ENCODE measurements at places on chromosomes 2 and 18.

DNA sequence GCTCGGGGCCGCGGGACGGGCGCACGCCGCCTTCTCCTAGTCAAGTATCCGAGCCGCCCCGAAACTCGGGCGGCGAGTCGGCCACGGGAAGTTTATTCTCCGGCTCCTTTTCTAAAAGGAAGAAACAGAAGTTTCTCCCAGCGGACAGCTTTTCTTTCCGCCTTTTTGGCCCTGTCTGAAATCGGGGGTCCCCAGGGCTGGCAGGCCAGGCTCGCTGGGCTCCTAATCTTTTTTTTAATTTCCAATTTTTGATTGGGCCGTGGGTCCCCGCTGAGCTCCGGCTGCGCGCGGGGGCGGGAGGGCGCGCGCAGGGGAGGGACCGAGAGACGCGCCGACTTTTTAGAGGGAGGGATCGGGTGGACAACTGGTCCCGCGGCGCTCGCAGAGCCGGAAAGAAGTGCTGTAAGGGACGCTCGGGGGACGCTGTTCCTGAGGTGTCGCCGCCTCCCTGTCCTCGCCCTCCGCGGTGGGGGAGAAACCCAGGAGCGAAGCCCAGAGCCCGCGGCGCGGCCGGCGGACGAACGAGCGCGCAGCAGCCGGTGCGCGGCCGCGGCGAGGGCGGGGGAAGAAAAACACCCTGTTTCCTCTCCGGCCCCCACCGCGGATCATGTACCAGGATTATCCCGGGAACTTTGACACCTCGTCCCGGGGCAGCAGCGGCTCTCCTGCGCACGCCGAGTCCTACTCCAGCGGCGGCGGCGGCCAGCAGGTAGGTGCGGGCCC, 617 bp downstream of the FOSL2 start:
- no peak for DNase-seq

DNA sequence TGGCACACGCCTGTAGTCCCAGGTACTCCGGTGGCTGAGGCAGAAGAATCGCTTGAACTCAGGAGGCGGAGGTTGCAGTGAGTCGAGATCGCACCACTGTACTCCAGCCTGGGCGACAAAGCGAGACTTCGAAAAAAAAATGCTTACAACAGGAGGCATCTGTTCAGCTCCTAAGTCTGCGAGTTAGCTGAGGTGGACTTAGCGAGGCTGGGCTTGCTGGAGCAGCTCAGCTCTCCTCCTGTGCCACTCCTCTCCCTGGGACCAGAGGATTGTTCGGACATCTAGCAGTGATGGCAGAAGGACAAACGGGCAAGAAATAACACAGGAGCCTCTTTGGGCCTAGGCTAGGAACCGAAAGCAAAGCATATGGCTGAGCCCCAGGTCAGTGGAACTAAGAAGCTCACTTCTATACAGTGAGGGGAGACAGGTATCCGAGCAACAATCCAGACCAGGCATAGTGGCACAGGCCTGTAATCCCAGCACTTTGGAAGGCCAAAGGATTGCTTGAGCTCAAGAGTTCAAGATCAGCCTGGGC, 260.1 kb downstream of the GLI2 start:
- DNase-seq: no peak

DNA sequence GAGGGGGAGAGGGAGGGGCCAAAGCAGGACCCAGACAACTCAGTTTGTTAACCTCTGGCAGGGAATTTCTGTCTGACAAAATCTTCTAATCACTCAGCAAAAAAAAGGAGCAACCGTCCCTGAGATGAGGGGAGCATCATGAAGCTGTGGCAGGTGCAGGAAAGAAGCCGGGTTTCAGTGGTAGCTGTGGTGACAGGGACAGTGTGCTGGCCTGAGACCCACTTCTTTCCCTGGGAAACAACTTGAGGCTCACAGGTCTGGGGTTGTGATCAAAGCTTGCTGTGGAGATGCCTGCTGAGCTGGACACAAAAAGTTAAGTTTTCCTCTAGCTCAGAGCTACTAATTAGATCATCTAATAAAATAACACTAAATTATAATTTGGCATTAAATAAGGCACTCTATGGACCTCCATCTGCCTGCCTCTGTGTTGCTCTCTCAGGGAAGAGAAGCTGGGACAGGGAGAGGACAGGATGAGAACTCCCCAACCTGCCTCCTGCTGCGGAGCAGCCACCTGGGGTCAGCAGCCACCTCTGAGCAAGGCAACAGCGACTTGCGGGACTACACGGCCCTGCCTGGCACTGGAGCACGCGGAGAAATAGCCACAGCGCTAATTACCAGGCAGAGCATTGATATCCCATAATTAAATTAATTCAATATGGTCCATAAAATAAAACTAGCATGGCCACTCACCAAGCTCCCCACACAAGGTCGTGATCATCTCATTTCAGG, 104.6 kb upstream of the TEX51 start:
- no peak for DNase-seq

DNA sequence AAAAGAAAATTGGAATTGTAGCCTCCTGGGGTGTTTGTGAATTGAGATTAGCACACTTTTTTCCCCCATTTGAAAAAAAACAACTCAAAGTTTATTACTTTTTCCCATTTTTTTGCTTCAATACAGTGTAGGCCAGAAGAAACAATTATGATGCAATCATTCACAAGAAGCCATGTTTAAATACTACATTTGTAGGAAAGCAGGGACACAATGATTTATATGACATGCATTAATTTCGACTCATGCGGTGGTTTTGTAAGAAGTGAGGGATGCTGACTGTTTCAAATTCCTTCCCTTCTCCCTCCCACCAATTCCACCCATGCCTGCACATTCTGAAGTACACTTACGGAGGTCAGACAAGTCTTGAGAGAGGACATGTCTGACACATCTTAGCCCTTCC, 774.2 kb upstream of the FSHR start:
- DNase-seq: no peak

- DNase-seq: no peak
These were observed 306.6 kb upstream of the SOX11 start for GRCh38 chr2:5385596-5385995.

GRCh38 chr2:151002959-151003600, 258.6 kb downstream of the RBM43 start:
- no peak for DNase-seq

- no peak for DNase-seq
These were observed 82.4 kb downstream of the RBMS1 start for GRCh38 chr2:160411167-160411566.

DNA sequence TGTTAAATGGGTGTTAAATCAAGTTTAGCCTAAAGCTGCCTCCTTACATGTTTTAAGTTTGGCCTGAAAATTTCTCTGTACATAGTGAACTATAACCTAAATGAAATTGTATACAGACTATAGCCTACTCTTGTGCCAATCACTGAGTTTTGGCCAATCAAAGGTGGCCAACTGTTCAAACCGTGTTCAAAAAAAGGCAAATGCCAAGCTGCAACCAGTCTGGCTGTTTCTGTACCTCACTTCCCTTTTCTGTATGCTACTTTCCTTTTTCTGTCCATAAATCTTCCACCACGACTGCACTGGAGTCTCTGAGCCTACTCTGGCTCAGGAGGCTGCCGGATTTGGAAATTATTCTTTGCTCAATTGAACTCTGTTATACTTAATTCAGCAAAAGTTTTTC, 121.0 kb downstream of the SPOPL start:
- no peak for DNase-seq

DNA sequence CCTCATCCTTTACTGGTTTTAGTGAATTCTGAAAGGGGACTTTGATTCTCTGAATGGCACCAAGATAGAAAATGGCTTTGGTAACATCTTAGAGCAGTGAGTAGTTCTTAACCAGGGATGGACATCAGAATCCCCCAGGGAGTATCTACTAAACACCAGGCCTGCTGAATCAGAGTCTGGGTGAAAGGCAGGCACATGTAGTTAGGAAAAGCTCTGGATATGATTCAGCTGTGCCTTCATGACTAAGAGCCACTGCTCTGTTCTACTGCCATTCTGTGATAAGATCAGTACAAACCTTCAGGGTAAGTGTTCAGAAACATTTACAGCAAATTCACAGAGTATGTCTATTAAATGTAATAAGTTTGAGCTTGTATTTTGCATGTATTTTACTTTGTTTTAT, 46.2 kb upstream of the B3GNT2 start:
- peak; percentile 51 for DNase-seq

DNA sequence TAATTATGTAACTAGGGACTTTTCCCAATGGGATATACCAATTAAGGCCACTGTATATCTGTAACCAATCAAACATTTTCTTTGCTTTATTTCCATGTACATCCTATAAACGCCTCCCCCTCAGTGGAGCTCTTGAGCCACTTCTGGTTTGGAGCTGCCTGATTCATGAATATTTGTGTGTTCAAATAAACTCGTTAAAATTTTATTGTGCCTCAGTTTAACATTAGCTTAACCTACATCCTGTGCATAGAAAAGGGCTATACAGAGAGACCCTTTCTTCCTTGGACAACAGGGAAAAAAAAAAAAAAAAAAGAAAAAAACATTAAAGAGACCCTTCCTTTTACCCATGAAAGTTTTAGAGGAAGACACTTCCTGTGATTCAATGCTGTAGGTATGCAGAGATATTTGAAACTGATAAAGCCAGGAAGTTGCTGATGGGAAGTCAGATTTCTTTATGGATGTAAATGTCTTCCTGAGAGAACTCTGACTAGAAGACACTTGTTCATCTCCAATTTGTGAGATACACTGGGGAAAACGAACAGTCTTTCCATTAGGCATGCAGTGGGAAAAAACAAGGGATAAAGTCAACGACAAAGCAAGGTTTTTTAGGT, 614.6 kb upstream of the SOX11 start:
- DNase-seq: no peak

GRCh38 chr2:26901326-26902183, 53.6 kb downstream of the DPYSL5 start:
- DNase-seq: no peak

DNA sequence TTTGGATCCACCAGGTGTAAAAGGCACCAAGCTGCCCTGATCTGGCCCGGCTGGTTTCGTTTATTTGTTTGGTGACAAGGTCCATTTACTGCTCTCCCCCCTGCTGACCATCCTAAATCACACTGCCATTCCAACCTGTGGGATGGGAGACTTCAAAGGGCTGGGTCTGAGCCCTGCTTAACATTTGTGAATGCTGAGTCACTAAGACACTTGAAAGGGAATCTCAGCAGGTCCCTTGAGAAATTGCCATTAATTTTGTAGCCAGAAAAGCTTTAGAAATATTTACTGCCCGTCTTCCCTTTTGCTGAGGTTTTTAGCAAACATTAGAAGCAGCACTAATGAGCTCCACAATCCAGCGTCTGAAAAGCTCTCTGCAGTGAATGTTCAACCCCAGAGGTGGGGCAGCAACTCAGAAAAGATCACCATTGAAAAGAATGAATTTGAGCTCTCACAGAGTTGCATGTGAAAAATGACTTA, 133.8 kb downstream of the ARL4C start:
- no peak for DNase-seq

DNA sequence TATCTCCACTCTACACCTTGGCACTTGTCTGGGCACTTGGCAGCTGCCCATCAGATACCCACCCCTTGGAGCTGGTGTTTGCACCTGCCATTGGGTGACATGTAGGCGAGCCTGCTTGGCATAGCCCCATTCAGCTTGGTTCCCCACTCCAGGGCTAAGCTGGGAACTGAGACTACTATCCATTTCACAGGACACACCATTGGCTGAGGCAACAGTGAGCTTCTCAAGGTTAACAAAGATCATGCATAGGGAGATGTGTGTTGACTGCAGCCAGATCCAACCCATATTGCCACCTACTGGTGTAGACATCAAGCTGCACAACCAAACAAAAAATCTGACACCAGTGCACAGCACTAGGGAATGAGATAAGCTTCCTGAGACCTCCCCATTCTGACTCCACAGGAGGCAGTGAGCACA, 1389.8 kb upstream of the TMEFF2 start:
- DNase-seq: no peak

- no peak for DNase-seq
These were observed 65.0 kb upstream of the MFF start for GRCh38 chr2:227260041-227260440.

DNA sequence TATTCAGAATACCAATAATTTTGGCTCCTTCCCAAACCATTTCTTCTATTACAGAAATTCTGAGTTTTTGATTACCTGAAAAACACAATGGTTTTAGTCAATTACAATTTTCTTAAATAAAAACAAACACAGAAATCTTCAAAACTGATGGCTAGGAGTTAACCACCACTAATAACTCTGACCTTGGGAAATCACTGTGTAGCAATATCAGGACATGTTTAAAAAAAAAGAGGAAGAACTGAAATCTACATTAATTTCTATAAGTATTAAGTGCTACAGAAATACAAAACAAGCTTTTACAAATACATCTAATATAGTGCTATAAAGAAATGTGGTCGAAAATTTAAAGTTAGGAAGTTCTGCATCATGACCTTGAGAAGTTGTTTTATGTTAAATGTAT, 14.9 kb downstream of the L3MBTL4 start:
- DNase-seq: no peak

- no peak for DNase-seq
These were observed 19.7 kb upstream of the GLI2 start for GRCh38 chr2:120715941-120716340.

GRCh38 chr18:50189160-50189559, 5.8 kb downstream of the MYO5B start:
- DNase-seq: no peak

- DNase-seq: no peak
These were observed 273.1 kb downstream of the NAPG start for GRCh38 chr18:10798727-10799550.

DNA sequence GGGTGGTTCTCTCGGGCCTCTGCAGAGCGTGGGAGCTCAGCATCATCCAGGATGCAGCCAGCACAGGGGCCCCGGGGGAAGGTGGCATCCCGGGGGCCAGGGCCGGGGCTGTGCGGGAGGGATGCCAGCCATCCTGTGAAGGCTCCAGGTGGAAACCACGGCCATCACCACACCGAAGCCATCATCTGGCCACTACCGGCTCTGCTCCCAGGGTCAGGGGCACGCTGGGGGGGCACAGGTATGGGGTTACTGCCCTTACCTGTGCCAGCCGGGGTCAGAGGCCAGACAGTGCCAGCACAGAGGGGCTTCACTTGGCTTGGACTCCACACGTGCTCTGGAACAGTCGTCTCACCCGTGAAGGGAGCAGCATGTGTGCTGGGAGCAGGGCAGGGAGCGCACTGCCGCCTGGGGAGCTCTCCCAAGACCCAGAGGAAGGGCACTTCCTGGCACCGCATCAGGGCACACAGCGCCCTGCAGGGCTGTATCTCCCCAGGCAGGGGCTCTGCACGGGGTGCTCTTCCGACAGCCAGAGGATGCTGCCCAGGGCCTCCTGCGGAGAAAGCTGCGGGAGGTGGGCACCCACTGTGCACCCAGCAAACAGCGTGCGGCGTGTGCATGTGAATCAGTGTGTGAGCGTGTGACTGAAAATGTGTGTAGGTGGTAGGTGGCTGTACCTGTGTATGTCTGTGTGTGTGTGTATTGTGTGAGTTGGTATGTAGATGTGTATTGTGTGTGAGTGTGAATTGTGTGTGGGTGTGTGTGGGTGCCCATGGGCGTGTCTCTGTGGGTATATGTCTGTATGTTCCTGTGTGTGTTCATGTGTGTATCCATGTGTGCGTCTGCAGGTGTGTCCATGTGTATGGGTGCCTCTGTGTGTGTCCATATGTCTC, 75.0 kb downstream of the PTGR3 start:
- no peak for DNase-seq

DNA sequence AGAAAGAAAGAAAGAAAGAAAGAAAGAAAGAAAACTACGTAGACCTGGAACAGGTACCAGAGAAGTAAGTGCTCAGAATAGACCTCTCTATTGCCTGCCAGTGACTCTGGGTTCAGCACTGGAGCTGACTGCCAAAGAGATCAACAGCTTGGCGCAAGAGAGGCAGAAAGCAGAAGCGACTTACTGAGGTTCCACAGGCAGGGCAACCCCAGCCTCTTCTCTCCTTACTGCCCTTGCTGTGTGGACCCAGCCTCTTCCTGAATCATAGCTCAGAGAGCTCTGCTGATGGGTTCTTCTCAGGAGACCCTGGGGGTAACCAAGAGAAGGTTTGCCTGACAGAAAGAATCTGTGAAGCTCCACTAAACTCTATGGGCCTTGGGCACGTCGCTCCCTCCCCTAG, 7.1 kb downstream of the CAPN13 start:
- no peak for DNase-seq
